ENCODE measurements at places on chromosomes 6 and 20. TPM values are rescaled to one million over a fixed set of nuclear protein-coding genes. Genes with fewer than 3 reads are reported as not detected.

DNA sequence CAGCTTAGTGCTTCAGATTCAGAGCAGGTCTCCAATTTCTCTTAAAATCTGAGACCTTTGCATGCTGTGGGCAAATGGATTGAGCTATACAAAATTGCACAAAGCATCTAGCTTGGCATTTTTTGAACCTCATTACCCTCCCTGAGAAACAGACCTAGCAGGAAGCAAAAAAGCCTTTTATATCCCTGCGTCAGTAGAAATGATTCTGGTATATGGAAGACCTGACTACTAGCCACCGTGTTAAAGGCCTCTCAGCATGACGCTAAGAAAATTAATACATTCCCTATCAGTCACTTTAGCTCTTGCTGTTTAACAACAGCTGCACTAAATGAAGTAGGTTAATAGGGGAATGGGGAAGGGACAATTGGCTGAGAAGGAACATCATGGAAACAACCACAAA lies 110.7 kb upstream of the SMLR1 start:
- H3K27me3 ChIP-seq = peaks cover 8% of the 10 kb centered on the region
- H3K27ac ChIP-seq = no peak overlapping the region
- DNase-seq = no peak
- H3K36me3 ChIP-seq = no peaks in the 10 kb centered on the region
- H3K4me3 ChIP-seq = no peak overlapping the region

GRCh38 chr20:54629632-54630031 lies 154.2 kb downstream of the DOK5 start:
- DNase-seq = no peak
- no peak overlapping the region for H3K4me3 ChIP-seq
- no peaks in the 10 kb centered on the region for H3K36me3 ChIP-seq
- no peaks in the 10 kb centered on the region for H3K4me1 ChIP-seq
- no peak overlapping the region for H3K27ac ChIP-seq
- H3K27me3 ChIP-seq = peaks cover 85% of the 10 kb centered on the region

DNA sequence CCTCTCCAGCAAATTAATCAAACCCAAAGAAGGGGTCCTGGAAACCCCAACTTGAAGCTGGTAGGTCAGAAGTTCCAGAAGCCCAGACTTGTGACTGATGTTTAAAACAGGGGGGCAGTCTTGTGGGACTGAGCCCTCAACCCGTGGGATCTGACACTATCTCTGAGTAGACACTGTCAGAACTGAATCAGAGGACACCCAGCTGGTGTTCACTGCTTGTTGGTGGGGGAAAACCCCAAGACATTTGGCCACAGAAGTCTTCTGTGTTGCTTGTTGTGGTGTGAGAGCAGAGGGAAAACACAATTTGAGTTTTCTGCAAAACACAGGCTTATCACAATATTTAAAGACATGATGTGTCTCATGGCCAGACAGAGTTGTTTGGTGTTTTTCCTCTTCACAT lies 29.9 kb downstream of the KIF13A start:
- H3K27ac ChIP-seq = no peak overlapping the region
- DNase-seq = no peak
- no peaks in the 10 kb centered on the region for H3K36me3 ChIP-seq
- H3K4me3 ChIP-seq = no peak overlapping the region
- H3K27me3 ChIP-seq = no peaks in the 10 kb centered on the region

DNA sequence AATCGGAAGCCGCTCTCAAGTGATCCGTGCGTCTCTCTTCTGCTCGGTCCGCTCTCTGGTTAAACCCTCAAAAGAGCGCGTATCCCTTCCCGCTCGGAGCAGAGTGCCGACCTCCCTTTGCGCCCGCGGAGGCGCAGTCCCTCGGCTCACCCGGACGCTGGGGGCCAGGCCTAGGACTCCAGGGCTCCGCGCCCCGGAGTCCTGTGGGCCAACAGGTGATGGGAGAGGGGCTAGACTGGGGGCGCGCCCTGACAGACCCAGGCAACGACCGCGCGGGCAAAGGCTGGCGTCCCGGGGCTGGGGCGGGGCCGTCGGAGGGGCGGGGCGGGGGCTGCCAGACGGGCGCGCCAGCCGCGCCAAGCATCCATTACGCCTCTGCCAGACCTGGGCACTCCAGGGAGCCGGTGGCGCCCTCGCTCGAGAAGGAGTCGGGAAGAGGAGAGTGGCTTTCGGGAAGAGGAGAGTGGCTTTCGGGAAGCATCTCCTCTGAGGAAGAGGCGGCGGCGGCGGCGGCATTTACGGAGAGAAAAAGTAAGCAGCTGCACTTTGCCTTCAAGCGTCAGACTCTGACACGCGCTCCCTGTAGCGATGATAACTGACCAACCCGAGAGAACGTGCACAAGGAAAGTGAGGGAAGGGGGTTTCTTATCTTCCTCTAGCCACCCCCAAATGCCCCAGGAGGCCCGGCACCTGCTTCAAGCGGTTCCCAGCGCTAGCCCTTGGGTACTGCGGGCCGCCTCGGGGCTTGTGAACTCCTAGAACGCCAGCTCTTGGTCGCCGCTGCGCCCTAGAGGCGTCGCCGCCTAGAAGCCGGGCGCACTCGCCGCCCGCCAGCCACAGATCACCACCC lies 2.6 kb downstream of the EPHA7 start:
- DNase-seq = no peak
- no peak overlapping the region for H3K4me3 ChIP-seq
- no peak overlapping the region for H3K27ac ChIP-seq
- no peaks in the 10 kb centered on the region for H3K4me1 ChIP-seq
- H3K27me3 ChIP-seq = no peaks in the 10 kb centered on the region

DNA sequence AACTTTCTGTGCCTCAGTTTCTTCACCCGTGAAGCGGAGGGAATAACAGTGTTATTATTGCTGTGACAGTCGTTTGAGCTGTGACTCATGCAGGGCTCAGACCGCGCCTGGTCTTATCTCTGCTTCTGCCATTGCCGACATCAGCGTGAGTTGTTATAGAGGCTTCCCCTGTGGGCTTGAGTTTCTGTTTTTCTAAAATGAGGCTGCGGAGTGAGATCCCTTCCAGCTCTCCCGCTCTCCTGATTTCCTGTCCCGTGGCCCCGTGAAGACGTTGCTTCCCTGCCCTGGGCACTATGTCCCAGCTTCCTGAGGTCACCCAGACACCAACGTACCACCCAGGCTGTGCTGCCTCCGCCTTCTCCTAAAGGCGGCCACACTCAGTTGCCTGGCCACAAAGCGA lies 278.5 kb downstream of the BMP7 start:
- peak; percentile 31 for DNase-seq
- peak overlapping the region; percentile 32 for H3K27ac ChIP-seq
- no peaks in the 10 kb centered on the region for H3K27me3 ChIP-seq
- no peaks in the 10 kb centered on the region for H3K36me3 ChIP-seq
- H3K4me3 ChIP-seq = peak overlapping the region; percentile 51
- H3K4me1 ChIP-seq = peaks cover 44% of the 10 kb centered on the region

GRCh38 chr6:97812940-97813339 lies 529.9 kb upstream of the MMS22L start:
- no peaks in the 10 kb centered on the region for H3K4me1 ChIP-seq
- H3K36me3 ChIP-seq = no peaks in the 10 kb centered on the region
- no peak for DNase-seq
- H3K4me3 ChIP-seq = no peak overlapping the region
- H3K27ac ChIP-seq = no peak overlapping the region
- no peaks in the 10 kb centered on the region for H3K27me3 ChIP-seq

GRCh38 chr20:528923-529604 lies 14.5 kb downstream of the CSNK2A1 start:
- peak overlapping the region; percentile 84 for H3K27ac ChIP-seq
- peaks cover 19% of the 10 kb centered on the region for H3K4me1 ChIP-seq
- H3K4me3 ChIP-seq = no peak overlapping the region
- no peaks in the 10 kb centered on the region for H3K27me3 ChIP-seq
- peaks cover 22% of the 10 kb centered on the region for H3K36me3 ChIP-seq
- DNase-seq = no peak

GRCh38 chr6:5126214-5126613 lies 41.1 kb downstream of the PPP1R3G start:
- no peak overlapping the region for H3K4me3 ChIP-seq
- H3K27ac ChIP-seq = no peak overlapping the region
- peaks cover 18% of the 10 kb centered on the region for H3K4me1 ChIP-seq
- no peak for DNase-seq

GRCh38 chr6:101799531-101799930 lies 406.0 kb downstream of the GRIK2 start:
- H3K4me1 ChIP-seq = no peaks in the 10 kb centered on the region
- no peaks in the 10 kb centered on the region for H3K36me3 ChIP-seq
- no peak for DNase-seq
- no peaks in the 10 kb centered on the region for H3K27me3 ChIP-seq

- H3K4me1 ChIP-seq = no peaks in the 10 kb centered on the region
- DNase-seq = no peak
- no peak overlapping the region for H3K27ac ChIP-seq
- no peaks in the 10 kb centered on the region for H3K27me3 ChIP-seq
- H3K4me3 ChIP-seq = no peak overlapping the region
Measured at GRCh38 chr20:10647909-10648308, 25.9 kb downstream of the JAG1 start.

DNA sequence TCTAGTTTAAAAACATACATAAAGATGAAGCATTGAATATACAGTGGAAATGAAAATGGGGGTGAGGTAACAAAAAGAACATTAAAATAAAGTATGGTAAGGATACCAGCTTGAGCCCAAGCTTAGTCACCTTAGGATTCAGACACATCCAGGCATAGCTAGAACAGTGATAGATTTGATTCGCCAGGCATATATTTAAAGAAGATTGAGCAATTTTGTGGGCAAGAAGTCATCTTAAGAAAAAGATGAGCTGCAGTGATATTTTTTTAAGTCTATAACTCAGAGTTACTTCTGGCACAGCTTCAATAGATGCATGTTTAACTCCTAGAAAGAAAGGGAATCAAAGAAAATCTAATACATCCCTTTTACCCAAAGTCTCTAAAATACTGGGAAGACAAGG lies 97.9 kb downstream of the BMP5 start:
- H3K4me1 ChIP-seq = no peaks in the 10 kb centered on the region
- DNase-seq = no peak
- no peaks in the 10 kb centered on the region for H3K36me3 ChIP-seq
- H3K27ac ChIP-seq = no peak overlapping the region
- no peak overlapping the region for H3K4me3 ChIP-seq

DNA sequence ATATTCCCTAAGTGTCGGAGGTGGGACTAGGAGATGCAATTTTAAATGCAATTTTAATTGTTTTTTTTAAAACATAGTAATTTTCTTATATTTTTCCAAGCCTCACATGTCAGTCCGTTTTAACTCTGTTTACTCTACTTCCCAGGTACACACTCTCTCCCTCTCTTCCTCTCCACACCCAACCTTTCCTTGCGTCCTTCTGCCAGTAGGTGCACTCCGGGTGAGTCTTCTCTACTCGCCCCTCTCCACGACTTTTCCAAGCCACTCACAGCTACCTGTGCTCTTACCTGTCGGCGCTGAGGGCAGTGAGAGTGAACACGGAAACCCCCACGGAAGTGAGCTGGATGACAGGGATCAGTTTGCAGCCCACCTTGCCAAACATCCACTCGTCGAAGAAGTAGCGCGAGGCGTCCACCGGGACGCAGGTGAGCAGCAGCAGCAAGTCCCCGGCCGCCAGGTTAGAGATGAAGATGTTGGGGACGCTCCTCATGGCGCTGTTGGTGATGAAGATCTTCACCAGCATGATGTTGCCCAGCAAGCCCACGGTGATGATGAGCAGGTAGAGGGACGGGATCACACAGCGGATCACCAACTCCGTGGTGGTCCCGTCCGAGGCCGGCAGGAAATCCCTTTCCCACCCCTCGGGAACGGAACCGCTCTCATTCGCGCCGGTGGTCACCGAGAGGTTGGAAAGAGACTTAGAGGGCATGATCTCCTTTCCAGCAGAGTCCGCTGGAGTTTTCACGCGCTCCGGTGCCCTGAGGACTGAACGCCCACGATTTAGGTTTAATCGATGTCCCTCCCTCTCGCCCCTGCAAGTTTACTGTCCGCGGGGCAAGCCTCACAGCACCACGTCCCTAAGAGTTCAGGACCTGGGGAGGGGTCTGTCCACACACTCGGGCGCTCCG lies 44.5 kb upstream of the GJE1 start:
- no peaks in the 10 kb centered on the region for H3K4me1 ChIP-seq
- H3K36me3 ChIP-seq = no peaks in the 10 kb centered on the region
- no peaks in the 10 kb centered on the region for H3K27me3 ChIP-seq
- no peak for DNase-seq

DNA sequence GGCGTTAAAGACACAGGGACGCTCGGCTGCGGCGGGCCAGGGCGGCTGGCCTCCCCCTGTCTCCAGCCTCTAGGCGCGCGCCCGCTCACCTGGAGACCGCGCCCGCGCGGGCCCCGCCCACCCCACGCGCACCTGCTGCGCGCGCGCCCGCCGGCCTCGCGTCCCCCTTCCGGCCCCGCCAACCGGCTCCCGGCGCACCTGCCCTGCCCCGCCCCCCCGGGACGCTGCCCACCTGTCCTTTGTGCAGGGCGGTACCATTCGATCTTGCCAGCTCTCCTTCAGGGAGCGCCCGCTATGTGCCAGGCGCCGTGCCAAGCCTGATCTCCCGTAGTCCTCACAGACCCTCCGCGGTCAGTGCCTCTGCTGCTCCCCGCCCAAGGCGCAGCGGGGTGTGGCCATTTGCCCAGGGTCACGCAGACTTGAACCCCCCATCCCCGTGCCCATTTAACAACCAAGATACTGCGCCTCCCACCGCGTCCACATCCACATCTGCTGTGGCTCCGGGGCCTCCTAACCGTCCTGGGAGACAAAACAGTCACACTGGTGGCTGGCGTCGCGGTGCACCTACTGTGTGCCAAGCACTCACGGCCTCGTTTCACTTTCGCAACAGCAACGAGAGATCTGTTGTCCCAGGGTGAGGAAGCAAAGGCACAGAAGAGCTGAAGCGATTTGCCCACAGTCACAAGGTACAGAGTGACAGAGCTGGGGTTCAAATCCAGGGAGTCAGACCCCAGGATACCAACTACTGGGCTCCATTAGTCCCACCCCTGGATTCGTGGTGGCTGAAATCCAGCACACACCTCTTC lies 48.1 kb downstream of the NOL4L start:
- DNase-seq = peak; percentile 68
- H3K4me3 ChIP-seq = peak overlapping the region; percentile 48
- peak overlapping the region; percentile 71 for H3K27ac ChIP-seq
- H3K4me1 ChIP-seq = peaks cover 63% of the 10 kb centered on the region
- no peaks in the 10 kb centered on the region for H3K36me3 ChIP-seq
- no peaks in the 10 kb centered on the region for H3K27me3 ChIP-seq

DNA sequence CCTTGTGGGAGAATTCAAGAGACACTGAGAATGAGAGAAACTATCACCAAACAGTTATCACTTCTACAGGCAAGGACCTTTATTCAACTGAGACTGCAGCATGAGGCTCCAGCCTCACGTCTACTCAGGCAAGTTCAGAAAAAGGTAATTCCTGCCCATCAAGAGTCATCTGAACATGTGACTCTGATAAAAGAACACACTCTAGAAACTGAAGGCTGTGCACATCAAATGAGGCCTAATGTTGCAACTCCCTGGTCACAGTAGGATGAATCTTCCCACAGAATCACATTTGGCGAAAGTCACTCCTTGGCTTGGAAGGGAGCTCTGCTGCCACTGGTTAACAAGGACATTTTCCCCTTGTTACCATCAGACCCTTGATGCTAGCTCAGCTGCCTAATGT lies 71.2 kb upstream of the EMILIN3 start:
- H3K36me3 ChIP-seq = peaks cover 20% of the 10 kb centered on the region
- H3K4me1 ChIP-seq = no peaks in the 10 kb centered on the region
- H3K27ac ChIP-seq = no peak overlapping the region
- DNase-seq = no peak

The ZNF165 gene
- total RNA-seq = 10.5 TPM

The DST gene
- total RNA-seq = 237 TPM

The SLC35D3 gene
- not detected for total RNA-seq

The DEFB115 gene
- total RNA-seq = not detected

The CCN5 gene
- total RNA-seq = 0.20 TPM
